Dermis microvascular lymphatic vessel endothelial cell (primary cell): ENCODE measurements at places on chromosomes 11 and 22.

GRCh38 chr11:101738452-101738851 lies 154.6 kb upstream of the TRPC6 start:
- no peak for DNase-seq

DNA sequence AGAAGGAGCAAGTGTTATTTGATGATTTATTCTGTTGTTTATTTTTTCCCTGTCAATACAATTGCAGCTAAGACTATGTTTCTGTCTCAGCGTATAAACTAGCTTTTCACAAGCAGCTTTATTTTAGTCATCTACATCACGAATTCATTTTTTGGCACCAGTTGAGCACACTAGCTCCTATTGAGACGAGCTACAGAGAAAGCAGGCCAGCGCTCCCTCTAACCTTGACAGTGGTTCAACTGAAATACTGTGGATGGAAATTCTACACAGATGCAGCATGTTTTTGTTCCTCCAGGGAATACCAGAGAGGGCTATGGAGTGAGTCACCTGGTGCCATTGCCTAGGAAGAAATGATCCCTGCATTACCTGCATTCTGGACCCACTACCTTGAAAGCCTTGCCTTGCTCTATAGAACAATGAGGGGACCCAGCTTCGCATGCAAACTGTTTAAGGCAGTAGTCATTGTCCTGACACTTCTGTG lies 108.2 kb upstream of the ARHGAP42 start:
- no peak for DNase-seq

GRCh38 chr11:126440276-126440675 lies 84.8 kb downstream of the ST3GAL4 start:
- no peak for DNase-seq

DNA sequence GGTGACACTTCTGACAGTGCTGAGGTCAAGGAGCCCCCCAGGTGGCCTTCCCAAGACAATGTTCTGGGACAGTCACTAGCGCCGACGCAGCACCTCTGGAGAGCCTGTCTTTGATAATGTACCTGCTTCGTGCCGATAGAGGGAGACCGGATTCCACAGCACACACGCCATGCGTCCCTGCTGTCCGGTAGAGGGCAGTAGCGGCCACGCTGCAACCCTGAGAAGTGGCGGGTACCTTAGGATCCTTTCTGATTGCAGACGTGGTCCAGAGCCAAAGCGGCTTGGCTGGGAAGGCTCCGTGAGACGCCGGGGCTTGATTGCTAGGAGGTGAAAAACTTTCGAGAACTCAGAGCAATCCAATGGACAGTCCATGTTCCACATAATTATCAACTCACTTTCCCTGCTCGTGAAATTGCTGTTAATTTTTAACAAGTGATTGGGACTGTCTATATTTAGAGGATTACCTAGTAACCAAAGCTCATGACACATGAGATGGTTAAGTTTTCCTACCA lies 11.4 kb upstream of the BARX2 start:
- peak; percentile 56 for DNase-seq

- no peak for DNase-seq
Observed at GRCh38 chr22:40728731-40729189, 49.5 kb downstream of the MCHR1 start.

DNA sequence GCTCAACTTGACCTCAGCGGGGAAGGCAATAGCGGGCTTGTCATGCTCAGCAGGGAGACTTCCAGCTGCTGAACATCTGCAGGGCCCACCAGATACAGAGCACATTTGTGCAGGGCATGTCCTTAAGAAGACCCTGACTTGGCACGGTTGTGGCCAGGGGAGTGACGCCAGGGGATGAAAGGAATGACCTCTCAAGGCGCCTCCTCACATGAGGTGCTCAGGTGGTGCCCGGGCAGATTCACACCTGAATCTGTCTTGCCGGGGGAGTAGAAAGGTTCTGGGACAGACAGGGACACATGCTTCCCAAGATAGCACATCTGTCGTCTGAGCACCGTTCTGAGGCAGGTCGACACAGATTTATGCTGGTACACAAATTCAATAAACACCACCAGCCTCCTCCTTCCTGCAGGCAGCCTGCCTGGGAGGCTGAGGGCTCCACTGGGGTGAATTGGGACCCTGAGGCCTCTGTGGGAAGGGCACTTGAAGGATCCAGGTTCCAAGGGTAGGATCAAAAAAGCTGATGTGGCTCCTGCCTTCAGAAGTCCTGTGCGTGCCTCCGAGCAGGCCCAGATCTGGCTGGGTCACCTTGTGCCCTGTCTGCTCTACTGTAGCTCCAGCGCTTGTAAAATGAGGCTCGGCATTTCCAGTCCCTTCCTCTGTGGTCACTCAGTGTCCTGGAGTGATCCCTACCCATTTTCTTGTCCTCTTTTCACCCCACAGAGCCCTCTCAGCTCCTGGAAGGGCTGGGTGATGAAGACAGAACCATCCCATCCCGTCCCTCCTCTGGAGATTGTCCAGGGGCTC lies 49.6 kb upstream of the NECTIN1 start:
- DNase-seq = no peak

DNA sequence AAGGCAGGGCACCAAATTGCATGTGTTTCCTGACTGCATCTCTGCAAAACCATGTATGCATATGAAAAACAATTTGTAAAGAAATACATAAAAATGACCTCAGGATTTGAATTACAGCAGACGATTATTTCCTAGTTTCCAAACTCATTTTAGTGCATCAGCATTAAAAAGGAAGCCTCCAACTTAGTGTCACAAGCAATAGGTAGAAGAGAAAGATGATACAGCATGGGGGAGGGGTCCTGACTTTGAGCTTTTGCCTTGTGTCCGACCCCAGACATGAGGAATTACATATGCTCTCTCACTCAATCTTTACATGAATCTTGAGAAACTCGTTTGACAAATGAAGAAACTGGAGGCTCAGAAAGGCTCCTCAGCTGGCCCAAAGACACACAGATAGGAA lies 294.6 kb upstream of the NARS2 start:
- DNase-seq = no peak
